ENCODE measurements at places on chromosomes 4 and X.

DNA sequence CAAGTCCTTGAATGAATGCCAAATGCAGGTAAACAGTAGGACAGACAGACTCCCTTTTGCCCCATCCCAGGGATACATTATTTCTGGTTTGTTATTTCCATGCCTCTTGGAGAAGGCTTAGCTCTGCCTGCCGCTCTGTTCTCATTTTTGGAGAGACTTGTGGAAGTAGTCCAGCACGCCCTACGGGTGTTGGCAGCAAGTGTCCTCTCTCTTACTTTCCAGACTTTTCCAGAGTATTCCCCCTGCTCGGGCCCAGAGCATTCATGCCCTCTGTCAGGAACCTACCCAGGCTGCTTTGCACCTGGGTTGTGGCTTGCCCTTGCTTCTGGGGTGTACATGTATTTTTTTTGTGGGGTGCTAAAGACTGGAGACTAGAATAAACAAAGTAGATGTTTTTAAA lies 15.3 kb downstream of the SLC34A2 start:
- no peak for DNase-seq

DNA sequence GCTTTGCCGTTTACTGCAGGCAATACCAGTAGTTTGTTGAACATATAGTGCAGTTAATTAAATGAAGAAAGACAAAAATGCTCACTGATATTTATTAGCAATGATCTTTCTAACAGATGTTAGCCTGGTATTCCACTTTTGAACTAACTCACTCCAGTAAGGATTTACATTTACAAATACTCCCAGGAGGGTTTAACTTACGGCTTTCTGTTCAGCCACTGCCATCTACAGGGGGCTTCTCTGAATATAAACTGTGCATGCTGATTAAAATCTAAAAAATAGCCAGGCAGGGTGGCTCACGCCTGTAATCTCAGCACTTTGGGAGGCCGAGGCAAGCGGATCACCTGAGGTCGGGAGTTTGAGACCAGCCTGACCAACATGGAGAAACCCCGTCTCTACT lies 2.2 kb upstream of the SRD5A3 start:
- DNase-seq, result no peak

DNA sequence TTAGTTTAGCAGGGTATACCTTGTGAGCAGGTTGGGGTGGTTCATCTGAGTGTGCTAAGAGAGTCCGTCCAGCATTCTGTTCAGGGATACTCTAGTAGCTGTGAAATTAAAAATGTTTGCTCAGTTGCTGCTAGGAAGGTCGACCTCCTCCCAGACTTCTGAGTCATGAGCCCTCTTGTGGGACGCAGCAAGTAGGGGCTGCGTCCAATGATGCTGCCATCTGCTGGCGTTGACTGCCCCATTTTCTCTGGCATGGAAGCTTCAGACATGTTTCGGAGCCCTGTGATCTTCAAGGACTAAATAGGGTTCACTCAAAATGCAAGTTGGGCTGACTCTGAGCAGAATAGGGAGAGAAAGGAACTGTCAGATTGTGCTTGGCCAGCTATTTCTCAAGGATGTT lies 201.0 kb upstream of the ARSJ start:
- peak; percentile 9 for DNase-seq

- no peak for DNase-seq
Observed at GRCh38 chr4:83308672-83309071, 24.1 kb upstream of the COQ2 start.

DNA sequence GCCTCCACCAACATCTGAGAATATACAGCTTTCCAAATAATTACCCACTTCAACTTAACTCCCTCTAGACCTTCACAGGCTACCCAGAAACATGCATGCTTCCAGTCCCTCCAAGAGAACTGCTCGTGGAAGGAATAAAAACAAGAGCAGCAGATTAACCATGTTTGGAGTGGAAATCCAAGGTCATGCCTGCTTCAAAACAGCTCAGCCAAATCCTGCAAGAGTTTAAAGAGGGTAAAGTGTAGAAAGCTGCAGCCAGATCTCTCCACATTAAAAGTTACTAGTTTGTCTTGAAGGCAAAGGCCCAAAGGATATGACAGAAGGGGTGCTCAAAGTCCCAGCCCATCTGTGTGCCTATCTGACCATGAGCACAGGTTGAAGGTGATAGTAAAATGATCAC lies 139.3 kb downstream of the RNF150 start:
- DNase-seq, result no peak

- DNase-seq, result no peak
Observed at GRCh38 chr4:113159942-113160545, 110.6 kb downstream of the ANK2 start.
